ENCODE measurements at places on chromosomes 16 and 17.
A peak's percentile ranks its signal among the peaks of the same experiment; 100 is the strongest.

- no peak for DNase-seq
Measured at GRCh38 chr17:68840073-68840472, 115.1 kb downstream of the ABCA8 start.

DNA sequence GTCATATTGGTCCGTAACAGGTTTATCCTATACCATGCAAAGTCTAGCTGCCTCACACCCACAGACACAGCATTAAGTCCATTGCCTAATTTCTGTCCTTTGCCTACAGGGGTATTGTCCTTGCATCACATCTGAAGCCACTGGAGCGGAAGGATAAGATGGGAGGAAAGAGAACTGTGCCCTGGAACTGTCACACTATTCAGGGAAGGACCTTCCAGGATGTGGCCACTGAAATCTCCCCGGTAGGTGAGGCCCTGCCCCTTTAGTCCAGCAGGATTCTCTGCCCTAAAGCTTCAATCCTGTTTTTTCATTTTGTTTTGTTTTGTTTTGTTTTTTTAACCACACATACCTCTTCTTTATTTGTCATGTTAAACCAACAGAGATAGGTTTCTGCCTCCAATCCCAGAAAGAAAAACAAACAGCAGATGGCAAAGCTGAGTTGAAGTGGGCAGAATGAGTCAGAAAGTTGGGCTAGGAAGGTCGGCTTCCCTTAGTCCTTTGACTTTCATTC lies 2.2 kb upstream of the EFTUD2 start:
- no peak for DNase-seq

DNA sequence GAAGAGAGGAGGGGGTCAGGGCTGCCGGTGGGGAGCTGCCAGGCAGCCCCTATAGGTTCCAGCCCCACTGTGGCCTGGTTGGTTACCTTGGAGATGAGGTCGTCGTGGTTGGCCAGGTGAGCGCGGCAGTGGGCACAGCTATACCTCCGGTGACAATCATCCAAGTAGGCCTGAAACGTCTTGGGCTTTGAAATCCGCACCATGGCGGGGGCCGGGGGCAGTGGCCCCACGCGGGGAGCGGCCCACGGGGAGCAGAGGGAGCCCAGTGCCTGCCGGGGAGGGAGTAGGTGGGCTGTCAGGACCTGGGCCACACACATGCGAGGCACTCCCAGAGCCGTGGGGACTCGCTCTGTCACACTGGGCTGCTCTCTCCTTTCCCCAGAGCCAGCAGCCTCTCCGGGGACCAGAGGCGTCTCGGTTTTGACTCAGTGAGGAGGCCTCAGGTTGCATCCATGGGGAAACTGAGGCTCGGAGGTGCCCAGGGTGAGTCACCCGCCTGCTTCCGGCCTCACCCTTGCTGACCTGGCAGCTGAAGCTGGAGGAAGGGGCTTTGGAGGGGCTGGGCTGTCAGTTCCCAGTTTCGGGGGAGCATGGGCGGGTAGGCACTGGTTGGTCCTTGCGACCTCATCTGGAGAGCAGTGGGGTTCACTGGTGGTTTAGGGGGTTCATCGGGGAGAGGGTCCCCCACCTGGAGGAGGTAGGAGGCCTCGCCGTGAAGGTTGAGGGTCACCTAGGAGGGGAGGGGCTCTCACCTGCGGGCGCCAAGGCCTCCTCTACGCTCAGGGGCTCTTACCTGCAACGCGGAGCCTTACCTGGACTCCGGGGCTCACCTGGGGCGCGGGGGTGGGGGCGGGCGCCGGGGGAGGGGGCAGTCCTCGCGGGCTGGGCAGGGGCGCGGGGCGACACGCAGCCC lies 591 bp downstream of the YPEL3 start:
- no peak for DNase-seq

GRCh38 chr16:50878966-50879615 lies 137.2 kb downstream of the CYLD start:
- no peak for DNase-seq

- DNase-seq: no peak
Measured at GRCh38 chr16:66752379-66752778, 970 bp upstream of the DYNC1LI2 start.

- DNase-seq: no peak
Measured at GRCh38 chr16:87947356-87948118, 3.7 kb upstream of the BANP start.

GRCh38 chr16:83878838-83879237 lies 20.1 kb upstream of the MLYCD start:
- no peak for DNase-seq

- DNase-seq: peak; percentile 20
Measured at GRCh38 chr16:24075931-24076716, 180.0 kb upstream of the CACNG3 start.

DNA sequence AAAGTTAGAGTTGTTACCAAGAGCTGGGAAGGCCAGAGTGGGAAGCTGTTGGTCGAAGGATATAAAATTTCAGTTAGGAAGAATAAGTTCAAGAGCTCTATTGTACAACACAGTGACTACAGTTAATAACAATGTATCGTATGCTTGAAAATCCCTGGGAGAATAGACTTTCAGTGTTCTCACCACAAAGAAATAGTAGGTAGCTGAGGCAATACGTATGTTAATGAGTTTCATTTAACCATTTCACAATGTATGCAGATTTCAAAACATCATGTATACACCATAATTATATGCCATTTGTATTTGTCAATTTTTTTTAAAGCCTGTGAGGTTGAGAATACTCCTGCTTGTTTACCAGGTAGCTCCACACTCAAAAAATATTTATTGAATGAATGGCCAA lies 41.5 kb upstream of the MYOCD start:
- DNase-seq: no peak

- DNase-seq: no peak
Measured at GRCh38 chr17:71118039-71118438, 948.7 kb downstream of the KCNJ2 start.

DNA sequence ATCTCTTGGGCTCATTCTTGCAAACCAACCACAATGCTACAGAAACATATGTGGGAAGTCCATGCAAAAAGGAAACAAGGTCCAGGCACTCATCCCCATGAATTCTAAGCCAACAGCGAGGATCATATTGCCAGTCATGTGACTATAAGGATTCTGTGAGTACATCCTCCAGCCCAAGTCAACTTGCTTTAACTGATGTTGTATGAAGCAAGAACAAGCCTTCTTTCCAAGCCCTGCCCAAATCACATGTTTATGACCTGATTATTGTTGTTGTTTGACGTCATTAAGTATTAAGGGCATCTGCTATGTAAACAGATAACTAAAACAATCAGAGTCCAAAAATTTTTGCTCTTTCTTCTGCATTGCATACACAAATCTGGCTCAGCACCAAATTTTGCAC lies 78.2 kb upstream of the MON1B start:
- DNase-seq: no peak

DNA sequence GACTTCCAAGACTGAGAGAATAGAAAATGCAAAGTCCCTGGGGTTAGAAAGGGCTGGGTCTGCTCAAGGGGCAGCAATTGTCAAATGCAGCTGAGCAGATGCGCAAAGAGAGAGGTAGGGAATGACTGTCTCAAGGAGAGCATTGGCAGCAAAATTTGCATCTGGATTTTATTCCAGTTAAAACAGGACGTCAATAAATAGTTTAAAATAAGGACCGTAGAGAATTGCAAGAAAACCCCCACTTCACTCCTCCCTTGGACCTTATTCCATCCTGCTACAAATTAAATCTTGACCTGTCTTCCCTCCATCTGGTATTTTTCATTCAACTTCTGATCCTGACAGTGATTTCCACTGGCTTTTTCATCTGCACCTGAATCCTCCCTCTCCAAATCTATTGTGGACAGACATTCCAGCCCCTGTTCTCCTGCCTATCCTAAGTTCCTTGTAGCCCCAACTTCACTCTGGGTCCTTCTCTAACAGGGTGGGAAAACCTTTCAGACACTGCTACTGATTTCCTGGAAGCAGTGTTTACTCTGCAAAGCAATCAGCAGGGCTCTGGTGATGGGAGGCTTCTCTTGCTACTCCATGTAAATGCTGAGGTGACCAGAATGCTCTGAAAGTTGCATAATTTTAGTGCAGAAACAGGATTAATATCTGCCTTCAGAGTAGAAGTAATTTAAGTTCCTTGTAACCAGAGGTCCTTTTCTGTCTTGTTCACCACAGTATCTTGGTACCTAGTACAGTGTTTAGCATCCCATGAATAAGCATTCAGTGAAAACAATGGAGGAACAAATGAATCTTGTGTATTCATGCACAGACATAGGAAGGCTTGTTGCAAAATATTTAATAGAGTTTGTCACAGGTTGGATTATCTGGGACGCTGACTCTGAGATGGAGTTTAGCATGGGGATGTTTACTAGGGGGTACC lies 79.2 kb downstream of the CDH11 start:
- DNase-seq: no peak

- no peak for DNase-seq
Measured at GRCh38 chr16:89410322-89410721, 80.0 kb downstream of the ANKRD11 start.
